ENCODE measurements at places on chromosomes 7 and 10. TPM values are rescaled to one million over a fixed set of nuclear protein-coding genes. Genes with fewer than 3 reads are reported as not detected.

- H3K36me3 ChIP-seq: peaks cover 7% of the 10 kb centered on the region
- H3K4me3 ChIP-seq: no peak overlapping the region
- DNase-seq: peak; percentile 91
- H3K27me3 ChIP-seq: no peaks in the 10 kb centered on the region
Measured at GRCh38 chr7:66267249-66267648, 62.1 kb downstream of the TPST1 start.

- no peaks in the 10 kb centered on the region for H3K4me1 ChIP-seq
- no peaks in the 10 kb centered on the region for H3K36me3 ChIP-seq
- DNase-seq: peak; percentile 11
Measured at GRCh38 chr7:67625257-67625737, 628.7 kb downstream of the TYW1 start.

DNA sequence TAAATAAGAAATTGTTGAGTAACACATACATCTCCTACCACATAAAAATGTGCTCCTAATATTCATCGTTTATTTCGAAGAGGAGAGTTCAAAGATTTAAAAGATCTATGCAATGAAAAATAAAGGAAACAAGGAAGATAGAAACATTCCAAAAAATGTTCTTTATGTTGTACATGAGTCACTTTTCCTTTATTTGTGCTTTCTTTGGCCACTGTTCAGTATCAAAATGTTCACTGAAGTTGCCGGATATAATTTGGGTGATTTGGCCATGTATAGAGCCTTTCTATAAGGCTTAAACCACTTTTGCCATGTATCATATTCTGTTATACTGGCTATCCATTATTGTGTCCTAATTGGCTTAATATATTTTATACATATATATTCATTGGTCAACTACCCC lies 62.9 kb upstream of the PRR15 start:
- H3K27me3 ChIP-seq: no peaks in the 10 kb centered on the region
- no peak overlapping the region for H3K4me3 ChIP-seq
- no peak for DNase-seq
- no peaks in the 10 kb centered on the region for H3K4me1 ChIP-seq
- H3K36me3 ChIP-seq: no peaks in the 10 kb centered on the region

DNA sequence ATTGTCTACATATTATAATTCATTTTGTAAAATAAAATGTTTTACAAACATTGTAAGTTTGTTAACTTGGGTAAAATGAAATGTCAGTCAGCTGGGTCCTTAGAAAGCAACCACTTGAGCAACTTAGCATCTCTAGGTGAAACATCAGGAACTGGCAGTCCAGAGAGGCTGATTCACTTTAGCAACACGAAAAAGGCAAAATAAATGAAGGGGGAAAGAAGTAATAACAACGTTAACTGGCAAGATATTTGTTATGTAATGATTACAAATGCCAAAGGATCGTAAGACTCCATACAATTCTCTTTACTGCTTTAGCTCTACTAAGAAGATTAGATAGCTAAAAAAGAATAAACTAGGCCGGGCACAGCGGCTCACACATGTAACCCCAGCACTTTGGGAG lies 5.0 kb downstream of the PDZD8 start:
- no peaks in the 10 kb centered on the region for H3K36me3 ChIP-seq
- no peak overlapping the region for H3K4me3 ChIP-seq
- peak; percentile 66 for DNase-seq
- H3K27me3 ChIP-seq: no peaks in the 10 kb centered on the region
- H3K27ac ChIP-seq: no peak overlapping the region
- no peaks in the 10 kb centered on the region for H3K4me1 ChIP-seq

- no peaks in the 10 kb centered on the region for H3K36me3 ChIP-seq
- no peak for DNase-seq
- no peak overlapping the region for H3K4me3 ChIP-seq
- H3K27ac ChIP-seq: no peak overlapping the region
- peaks cover 9% of the 10 kb centered on the region for H3K27me3 ChIP-seq
- peaks cover 6% of the 10 kb centered on the region for H3K4me1 ChIP-seq
Measured at GRCh38 chr7:2691011-2691707, 3.2 kb downstream of the AMZ1 start.

- DNase-seq: peak; percentile 52
- no peaks in the 10 kb centered on the region for H3K27me3 ChIP-seq
- H3K4me3 ChIP-seq: no peak overlapping the region
- no peak overlapping the region for H3K27ac ChIP-seq
- no peaks in the 10 kb centered on the region for H3K36me3 ChIP-seq
Measured at GRCh38 chr7:99312316-99313203, 13.1 kb upstream of the ARPC1A start.

The DMBT1 gene
- not detected for total RNA-seq

DNA sequence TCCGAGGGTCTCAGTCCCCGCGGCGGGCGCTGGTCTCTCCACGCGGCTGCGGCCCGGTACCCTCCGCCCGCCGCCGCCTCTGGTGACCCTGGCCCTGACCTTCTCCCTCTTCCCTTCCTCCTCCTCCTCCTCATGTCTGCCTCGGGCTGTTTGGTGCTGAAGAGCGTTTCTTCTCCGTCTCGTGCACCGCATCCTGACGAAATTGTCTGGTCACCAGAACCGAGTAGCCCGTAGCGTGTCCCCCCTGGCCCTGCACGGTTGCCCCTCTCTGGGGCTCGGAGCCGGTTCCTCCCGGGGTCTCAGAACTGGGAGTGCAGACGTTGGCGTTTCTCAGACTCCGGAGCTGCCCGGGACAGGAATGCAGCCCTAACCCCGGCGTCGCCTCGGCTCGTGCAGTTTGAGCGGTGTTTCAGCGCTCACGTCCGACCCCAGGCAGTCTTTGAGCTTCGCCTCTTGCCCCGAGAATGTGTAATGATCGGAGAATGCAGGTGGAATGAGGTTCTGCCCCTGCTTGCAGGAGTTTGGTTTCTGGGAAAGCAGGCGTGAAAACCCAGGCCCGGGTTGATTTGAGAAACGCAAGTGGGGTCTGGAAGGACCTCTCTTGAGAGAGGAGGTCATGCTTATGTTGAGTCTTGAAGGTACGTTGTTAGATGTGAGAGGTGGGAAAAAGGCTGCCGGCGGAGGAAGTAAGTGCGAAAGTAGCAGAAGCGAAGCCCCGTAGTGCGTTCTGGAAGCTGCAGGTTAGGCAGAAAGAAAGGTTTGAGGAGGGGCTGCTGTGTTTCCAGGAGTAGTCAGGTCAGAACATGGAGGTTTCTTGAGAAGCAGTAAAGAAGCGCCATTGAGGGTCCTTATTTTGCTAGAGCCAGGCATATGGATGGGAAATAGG lies 743 bp downstream of the RBM17 start:
- no peak for DNase-seq
- H3K27ac ChIP-seq: peak overlapping the region; percentile 91
- no peaks in the 10 kb centered on the region for H3K36me3 ChIP-seq
- H3K4me1 ChIP-seq: peaks cover 13% of the 10 kb centered on the region
- no peaks in the 10 kb centered on the region for H3K27me3 ChIP-seq

DNA sequence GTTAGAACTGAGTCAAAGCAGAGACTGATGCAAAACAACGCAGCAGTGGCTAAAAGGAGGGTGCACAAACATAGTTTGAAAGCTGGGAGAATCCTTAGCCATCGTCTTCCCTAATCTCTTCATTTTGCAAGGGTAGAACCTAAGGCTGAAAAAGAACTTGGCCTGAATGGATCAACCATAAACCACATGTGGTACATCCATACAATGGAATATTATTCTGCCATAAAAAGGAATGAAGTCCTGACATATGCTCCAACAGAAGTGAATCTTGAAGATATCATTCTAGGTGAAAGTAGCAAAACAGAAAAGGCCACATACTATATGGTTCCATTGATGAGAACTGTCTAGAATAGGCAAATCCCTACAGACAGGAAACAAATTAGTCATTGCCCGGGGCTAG lies 330.3 kb upstream of the NPVF start:
- H3K27me3 ChIP-seq: no peaks in the 10 kb centered on the region
- H3K4me3 ChIP-seq: no peak overlapping the region
- H3K36me3 ChIP-seq: no peaks in the 10 kb centered on the region
- H3K4me1 ChIP-seq: no peaks in the 10 kb centered on the region
- no peak for DNase-seq

DNA sequence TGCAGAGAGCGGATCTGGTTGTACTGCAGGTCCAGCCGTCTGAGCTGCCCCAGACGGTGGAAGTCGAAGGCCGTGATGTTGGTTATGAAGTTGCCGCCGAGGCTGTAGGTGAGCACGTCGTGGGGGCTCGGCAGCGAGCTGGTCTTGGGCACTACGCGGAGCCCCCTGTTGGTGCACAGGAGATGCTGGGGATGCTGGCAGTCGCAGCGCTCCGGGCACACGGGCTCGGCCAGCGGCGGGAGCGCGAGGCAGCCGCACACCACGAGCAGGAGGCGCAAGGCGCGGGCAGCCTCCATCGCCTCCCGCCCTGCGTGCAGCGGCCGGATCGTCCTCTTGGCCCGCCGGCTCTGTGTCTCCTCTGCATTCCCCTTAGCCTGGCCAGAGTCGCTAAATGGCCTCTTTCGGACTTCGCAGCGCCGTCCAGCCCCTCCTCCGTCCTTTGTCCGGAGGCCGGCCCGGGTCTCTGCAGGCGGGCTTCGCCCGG lies 337 bp downstream of the TRIL start:
- peak overlapping the region; percentile 39 for H3K4me3 ChIP-seq
- no peaks in the 10 kb centered on the region for H3K36me3 ChIP-seq
- peaks cover 59% of the 10 kb centered on the region for H3K27me3 ChIP-seq
- no peak overlapping the region for H3K27ac ChIP-seq
- no peak for DNase-seq

DNA sequence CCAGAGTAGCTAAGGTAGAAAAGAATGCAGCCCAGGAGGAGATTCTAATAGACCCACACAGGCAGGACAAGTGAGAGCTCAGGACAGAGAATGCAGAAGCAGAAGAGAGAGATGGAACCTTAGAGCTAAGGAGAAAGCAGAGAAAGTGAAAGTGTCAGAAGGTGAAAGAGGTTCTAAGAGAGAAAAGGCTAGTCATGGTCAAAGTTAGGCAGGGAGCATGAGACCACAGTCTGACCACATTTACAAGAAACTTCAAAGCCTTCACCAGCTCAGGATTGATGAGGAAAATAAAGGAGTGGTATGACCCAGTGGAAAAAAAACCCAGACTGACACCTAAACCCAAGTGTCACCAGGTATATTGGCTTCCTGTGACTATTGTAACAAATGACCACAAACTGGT lies 131.8 kb upstream of the WDR11 start:
- no peak overlapping the region for H3K27ac ChIP-seq
- no peak for DNase-seq
- no peaks in the 10 kb centered on the region for H3K27me3 ChIP-seq
- H3K36me3 ChIP-seq: no peaks in the 10 kb centered on the region

DNA sequence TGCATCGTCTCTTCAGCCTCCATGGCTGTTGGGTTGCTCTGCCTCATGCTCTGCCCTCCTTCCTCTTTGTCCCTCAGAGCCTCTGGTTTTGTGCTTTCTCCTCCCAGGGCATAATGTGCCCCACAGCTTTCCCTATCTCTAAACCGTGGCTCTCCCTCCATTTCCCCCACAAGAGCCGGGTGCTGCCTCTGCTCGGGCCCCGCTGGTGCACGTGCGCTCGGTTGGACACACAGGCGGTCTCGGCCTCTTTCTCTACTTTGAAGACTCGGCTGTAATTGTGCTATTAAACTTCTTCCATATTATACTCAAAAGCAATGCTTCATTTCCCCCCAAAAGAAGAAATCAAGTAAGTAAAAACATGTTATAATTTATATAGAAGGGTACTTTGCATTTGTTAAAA lies 109.7 kb upstream of the KLF14 start:
- H3K27ac ChIP-seq: no peak overlapping the region
- H3K4me3 ChIP-seq: no peak overlapping the region

The PVRIG gene
- not detected for total RNA-seq

Measured in IMR-90 (cell line).